ENCODE measurements at places on chromosomes 16 and 17.

DNA sequence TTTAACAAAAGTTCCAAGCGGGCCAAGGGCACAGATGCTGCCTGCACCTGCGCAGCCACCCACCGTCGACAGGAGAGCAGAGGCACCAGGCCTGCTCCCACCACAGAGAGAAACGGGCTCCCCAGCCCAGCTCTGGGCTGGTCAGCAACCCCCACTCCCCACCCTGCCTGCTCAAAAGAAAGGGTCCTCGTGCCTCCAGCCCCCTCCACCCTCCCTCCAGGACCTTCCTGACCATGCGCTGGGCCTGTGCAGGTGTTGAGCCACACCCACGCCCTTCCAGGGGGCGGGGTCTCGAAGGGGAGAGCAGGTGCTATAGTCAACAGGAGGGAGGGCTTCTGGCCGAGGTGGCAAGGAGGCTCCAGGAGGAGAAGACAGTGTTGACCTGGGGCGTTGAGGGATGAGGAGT is 25.3 kb downstream of the ZNF778 start:
- DNase-seq = no peak

DNA sequence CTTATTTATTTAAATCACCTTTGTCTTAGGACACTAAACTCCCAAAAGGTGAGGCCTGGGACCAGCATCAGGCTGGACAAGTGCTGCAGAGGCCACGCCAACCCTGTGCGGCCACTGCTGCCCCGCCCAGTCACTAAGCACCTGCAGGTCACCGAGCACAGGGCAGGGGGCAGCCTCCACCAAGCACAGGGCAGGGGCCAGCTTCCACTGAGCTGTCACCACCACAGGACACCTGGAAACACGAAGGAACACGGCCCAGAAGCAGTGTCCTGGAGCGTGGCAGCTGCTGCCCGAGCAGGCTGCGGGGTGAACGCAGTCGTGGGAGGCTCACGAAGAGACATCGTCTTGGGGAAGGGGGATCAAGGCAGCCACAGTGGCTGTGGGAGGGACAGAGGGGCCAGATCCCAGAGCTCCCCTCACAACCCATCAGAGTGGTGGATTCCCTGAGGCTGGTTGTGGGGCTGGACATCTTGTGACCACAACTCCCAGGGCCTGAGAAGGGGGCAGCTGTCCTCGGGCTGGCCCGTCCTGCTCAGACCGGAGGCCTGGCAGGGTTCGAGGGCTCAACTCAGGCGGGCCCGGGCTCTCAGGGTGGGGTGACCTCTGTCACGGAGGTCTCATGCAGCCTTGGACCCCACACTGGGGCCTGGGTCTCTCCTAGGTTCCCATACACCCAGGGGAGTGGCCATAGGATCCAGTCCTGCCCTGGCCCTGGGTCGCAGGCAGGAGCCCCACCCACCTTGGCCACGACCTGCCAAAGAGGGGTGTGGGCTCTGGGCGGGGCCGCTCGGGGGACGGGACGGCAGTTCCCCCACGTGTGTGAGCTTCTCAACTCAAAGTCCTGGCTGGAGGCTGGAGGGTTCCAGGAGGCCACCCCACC is 18.7 kb downstream of the RAB40B start:
- DNase-seq = no peak

- no peak for DNase-seq
Observed at GRCh38 chr16:83494459-83494858, 313.3 kb upstream of the HSBP1 start.

- no peak for DNase-seq
Observed at GRCh38 chr17:44487170-44487569, 16.0 kb downstream of the GPATCH8 start.

GRCh38 chr16:62652441-62653120 is 616.3 kb upstream of the CDH8 start:
- DNase-seq = no peak

GRCh38 chr16:10501016-10501607 is 79.3 kb downstream of the EMP2 start:
- no peak for DNase-seq

GRCh38 chr16:52547834-52548215 is 882 bp upstream of the TOX3 start:
- no peak for DNase-seq

- no peak for DNase-seq
Observed at GRCh38 chr17:10172241-10172741, 26.1 kb downstream of the GAS7 start.

DNA sequence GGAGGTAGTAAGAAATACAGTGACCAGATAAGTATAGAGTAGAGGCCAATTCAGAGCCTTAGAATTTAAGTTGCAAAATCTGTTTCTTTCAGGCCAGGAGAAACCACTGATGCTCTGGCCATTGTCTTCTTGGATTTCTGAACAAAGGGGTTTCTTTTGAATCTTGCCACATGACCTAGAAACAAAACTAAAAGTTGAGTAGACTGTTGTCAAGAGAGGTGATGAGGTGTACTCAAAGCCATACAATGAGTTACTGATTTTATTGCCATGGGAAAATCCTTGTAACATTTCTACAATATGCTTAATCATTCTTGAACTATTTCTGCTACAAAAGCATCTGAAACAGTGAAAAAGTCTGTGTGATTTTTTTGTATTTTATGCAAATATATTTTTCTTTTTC is 881.3 kb downstream of the CDH11 start:
- no peak for DNase-seq

- no peak for DNase-seq
Observed at GRCh38 chr16:64138621-64139020, 983.2 kb downstream of the CDH11 start.

GRCh38 chr16:4680673-4681470 is 12.5 kb upstream of the NUDT16L1 start:
- DNase-seq = no peak

Data from KG1 (cell line).